ENCODE measurements at places on chromosomes 4 and X.

DNA sequence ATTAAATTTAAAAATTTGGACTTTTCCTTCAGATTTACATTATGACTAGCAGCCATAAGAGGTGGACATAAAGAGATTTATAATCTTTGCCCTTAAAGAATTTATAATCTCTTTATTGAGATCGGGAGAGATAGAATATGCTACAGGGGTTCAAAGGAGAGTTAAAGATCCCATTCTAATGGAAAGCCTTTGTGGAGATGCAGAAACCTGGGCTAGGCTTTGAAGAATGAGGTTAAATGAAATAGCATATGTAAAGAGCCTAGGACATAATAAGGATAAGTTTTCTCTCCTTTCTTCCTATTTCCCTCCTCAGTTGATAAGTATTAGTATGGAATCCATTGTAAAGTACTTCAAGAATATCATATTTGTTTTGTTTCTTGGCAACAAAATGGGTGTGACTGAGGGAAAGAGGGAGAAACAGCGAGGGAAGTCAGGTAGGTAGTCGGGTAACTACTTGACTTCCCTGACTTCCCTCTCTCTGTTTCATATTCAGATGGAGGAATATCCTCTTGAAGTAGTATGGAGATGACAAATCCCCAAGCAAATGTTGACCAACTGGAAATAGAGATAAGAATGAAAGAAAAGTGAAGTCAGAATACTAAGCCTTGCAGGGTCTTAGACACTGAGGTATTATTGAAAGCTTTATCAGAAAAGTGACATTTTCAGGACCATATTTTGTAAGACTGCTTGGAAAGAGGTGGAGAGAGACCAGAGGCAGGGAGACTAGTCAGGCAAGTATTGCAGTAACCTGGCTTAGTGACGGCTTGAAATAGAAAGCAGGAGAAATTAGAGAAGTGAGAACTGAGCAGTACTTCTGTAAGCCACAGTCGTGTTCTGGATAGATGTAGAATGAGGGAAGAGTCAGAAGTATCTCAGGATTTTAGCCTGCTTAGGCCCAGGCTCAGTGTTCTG, 82.9 kb downstream of the PDLIM5 start:
- DNase-seq = no peak

DNA sequence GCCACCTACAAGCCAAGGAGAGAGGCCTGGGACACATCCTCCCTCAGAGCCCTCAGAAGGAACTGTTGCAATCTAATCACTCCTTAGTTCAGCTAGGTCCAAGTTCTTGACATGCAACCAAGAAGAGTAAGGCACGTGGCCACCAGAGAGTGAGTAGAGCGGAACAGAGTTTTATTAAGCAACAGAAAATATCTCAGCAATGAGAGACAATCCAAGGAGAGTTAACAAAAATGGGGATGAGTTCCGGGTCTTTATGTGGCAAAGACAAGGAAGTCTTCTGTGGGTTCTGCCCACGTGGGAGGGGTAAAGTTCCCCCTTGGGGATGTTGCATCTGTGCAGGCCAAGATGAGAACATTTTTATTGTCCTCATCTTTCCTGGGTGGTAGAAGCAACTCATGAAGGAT, 38.5 kb upstream of the PROM1 start:
- no peak for DNase-seq

DNA sequence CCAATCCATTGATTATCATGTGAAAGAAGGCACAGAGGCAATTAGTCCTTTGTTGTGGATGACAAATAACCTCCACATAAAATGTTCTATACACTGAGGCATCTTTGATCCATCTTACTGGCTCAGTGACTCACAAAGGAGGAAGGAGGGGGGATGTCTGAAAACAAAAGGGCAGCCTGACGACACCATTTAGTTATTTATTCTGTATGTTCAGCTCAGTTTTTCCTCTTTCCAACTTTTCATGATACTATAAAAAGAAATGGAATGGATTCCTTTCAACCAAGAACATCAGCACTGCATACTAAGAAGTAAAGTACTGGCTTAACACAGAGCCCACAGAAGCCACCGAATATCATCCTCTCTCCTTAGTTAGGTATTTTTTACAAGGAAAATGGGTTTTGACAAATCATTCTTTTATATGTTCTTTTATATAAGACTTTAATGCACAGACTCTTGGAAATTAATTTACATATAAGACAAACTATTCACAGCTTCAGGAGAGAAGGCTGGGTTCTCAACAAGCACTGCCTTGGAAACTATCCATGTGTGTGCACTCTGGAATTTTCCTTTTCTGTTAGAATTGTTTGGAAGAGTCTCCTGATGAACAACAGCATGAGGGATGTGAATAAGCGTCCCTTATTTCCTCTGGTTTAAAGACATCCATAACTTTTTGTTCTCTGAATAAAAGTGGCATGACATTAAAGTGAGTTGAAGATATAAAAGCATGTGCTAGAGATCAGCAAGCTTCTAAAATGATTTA, 135.6 kb downstream of the TSPAN5 start:
- no peak for DNase-seq

GRCh38 chr4:165360985-165361670, 17.7 kb upstream of the CPE start:
- DNase-seq = no peak

- DNase-seq = no peak
Observed at GRCh38 chrX:147916375-147916968, 4.8 kb downstream of the FMR1 start.

DNA sequence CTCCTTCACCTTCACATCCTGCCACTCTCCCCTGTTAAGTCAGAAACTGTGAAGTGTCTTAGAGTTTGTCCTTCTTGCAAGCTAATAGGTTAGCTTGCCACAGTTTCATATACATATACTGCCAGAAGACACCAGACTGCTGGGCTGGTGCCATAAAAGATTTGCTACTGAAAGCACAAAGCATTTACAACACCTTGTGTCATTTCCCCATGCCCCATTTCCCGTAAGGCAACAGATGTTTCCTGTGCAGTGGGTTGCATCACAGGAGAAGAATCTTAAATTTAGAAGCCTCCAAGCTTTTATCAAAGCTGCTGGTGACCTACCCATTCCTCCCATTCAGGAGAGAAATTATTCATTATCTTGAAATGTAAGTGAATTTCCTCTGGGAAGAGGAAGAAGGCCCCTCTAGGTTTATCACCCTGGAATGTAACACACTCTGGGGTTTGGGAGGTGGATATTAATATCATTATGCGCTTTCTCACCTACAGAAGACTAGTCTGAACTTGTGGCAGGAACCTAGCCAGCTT, 34.5 kb upstream of the RAB33B start:
- no peak for DNase-seq

All from brain pericyte (primary cell).